ENCODE measurements at places on chromosomes 7 and 10. TPM values are rescaled to one million over a fixed set of nuclear protein-coding genes. Genes with fewer than 3 reads are reported as not detected.
A peak's percentile ranks its signal among the peaks of the same experiment; 100 is the strongest.

DNA sequence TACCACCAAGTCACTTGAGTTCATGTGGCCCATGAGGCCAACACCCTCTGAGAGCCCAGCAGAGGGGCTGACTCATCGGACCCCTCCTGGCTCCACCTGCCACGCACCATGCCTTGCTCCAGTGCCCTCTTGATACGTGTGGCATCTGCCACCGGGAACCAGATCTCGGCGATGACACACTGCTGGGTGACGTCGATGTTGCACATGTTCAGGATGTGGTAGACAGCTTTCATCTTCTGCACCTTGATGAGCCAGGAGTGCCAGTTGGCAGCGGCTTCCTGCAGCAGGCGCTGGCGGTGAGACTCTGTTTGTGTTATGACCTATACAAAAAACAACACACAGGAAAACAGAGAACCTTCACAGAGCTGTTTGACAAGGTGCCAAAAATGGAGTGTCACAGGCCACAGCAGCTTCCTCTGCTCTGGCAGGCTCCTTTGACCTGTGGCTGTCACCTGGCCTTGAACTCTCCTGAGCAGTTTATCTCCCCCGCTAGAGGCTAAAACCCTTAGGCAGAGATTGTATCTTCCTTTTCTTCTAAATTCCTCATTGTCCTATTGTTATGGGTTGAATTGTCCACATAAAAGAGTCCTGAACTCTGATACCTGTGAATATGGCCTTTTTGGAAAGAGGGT is 45.2 kb upstream of the TMEM213 start:
- DNase-seq = peak; percentile 49

- DNase-seq = no peak
These were observed 19.0 kb upstream of the GALNTL5 start for GRCh38 chr7:151937286-151937685.

DNA sequence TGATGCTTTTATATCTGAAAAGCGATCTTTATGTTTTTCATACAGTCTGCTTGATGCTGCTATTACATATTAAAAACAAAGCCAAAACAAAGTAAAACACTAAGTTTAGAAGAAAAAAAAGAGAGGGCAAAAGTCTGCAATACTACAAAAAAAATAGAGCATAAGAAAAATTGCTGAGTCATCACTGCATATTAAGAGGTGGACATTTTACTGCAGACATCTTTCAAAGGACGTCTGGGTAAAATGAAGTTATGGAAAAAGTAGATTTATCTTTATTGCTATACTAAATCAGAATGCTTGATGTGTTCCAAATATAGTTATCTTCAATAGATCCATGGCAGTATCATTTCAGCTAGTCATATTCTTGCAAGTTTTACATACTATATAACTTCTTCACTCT is 172.0 kb downstream of the MAGI2 start:
- no peak for DNase-seq

DNA sequence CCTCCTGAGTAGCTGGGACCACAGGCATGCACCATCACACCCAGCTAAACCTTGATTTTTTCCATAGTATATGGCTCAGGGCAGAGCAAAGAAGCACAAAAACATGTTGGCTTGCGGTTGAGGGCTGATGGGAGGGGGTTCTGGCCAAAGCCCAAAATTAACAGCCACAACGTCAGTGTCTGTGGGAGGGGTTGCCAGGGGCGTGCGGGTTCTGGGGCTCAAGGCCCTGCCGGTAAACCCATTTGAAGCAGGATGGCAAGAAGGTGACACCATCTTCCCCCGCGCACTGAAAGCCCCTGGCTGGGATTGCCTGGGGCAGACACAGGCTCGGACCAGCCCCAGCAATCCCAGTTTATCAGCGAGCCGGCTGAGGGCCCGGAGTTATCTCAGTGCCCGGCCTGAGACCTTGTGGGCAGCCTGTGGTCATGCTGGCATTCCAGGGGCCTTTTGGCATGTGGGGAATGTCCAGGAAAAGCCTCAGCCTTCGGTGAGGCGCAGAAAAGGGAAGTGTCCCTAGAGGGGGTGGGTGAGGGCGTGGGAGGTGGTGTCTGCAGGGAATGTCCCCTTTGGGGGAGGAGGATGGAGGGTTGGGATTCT is 167.7 kb upstream of the TNRC18 start:
- no peak for DNase-seq

GRCh38 chr10:33681595-33681994 is 347.1 kb upstream of the NRP1 start:
- DNase-seq = no peak

GRCh38 chr7:116443101-116443523 is 56.4 kb upstream of the CAV2 start:
- no peak for DNase-seq

DNA sequence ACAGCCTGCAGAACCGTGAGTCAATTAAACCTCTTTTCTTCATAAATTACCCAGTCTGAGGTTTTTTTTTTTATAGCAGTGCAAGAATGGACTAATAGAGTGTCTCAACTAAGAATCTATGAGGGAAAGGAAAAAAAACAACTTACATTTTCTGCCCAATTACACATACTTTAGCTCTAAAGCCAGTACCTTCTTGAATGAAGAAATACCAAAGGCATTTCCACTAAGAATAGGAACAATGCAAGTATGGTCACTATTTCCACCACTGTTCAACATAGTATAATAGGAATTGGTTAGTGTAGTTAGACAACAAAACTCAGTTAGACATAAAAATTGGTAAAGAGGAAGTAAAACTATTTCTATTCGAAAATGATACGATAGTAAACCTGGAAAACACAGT is 37.6 kb downstream of the MICU1 start:
- DNase-seq = no peak

GRCh38 chr10:94310369-94310768 is 52.4 kb downstream of the NOC3L start:
- no peak for DNase-seq

- DNase-seq = no peak
These were observed 131.4 kb downstream of the PLXDC2 start for GRCh38 chr10:19947656-19948055.

GRCh38 chr7:55387062-55387965 is 22.2 kb downstream of the LANCL2 start:
- DNase-seq = no peak

GRCh38 chr10:3042589-3042988 is 24.8 kb upstream of the PFKP start:
- no peak for DNase-seq

DNA sequence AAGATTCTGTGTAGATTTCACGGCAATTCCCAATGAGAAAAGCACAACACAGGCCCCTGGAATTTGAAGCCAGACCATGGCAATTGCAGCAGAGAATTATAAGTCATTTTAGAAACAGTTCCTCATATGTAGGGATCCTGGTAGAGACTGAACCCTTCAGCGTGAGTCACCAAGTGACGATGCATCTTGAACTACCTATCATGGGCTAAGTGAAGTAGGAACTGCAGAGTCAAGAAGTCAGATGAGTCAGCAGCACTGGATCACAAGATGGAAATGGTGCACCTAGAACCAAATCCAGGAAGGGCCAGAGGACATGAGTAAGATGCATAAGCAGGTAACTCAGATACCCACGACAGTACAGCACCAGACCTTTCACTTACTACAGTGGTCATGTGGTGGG is 140.0 kb upstream of the TPK1 start:
- DNase-seq = no peak

- no peak for DNase-seq
These were observed 52.4 kb downstream of the ARMH3 start for GRCh38 chr10:102003541-102003940.

CC2D2B gene
- 0.65 TPM for total RNA-seq

C10orf95 gene
- not detected for total RNA-seq

RAPGEF5 gene
- 29.8 TPM for total RNA-seq

ADRB1 gene
- total RNA-seq = 60.9 TPM

LOXL4 gene
- total RNA-seq = 0.77 TPM

KLF14 gene
- not detected for total RNA-seq
